Activated T-helper 1 cell treated with anti-CD3 and anti-CD28 coated beads, Interleukin-12 subunit alpha, Interleukin-12 subunit beta, Interleukin-2, Interleukin-4 antibody, amounts not matched to agents 30 ng/mL and 10 ng/mL and 1 ng/mL, durations not matched to agents 14 hours and 24 hours and 36 hours (primary cell): ENCODE measurements at places on chromosomes 5 and 9. TPM values are rescaled to one million over a fixed set of nuclear protein-coding genes. Genes with fewer than 3 reads are reported as not detected.
A peak's percentile ranks its signal among the peaks of the same experiment; 100 is the strongest.

The PCDHGB3 gene
- total RNA-seq = 0.47 and 0.66 TPM in 2 replicates

GRCh38 chr9:83724436-83724835, 16.7 kb upstream of the UBQLN1 start:
- no peak overlapping the region for H3K4me3 ChIP-seq
- no peak for DNase-seq
- H3K27ac ChIP-seq = no peak overlapping the region
- H3K27me3 ChIP-seq = peaks cover 3% of the 10 kb centered on the region
- no peaks in the 10 kb centered on the region for H3K36me3 ChIP-seq

GRCh38 chr5:112533362-112533761, 114.3 kb upstream of the EPB41L4A start:
- peaks cover 5% of the 10 kb centered on the region for H3K27me3 ChIP-seq
- no peaks in the 10 kb centered on the region for H3K36me3 ChIP-seq
- no peaks in the 10 kb centered on the region for H3K4me1 ChIP-seq

The SPINK13 gene
- total RNA-seq = not detected in 2 replicates

DNA sequence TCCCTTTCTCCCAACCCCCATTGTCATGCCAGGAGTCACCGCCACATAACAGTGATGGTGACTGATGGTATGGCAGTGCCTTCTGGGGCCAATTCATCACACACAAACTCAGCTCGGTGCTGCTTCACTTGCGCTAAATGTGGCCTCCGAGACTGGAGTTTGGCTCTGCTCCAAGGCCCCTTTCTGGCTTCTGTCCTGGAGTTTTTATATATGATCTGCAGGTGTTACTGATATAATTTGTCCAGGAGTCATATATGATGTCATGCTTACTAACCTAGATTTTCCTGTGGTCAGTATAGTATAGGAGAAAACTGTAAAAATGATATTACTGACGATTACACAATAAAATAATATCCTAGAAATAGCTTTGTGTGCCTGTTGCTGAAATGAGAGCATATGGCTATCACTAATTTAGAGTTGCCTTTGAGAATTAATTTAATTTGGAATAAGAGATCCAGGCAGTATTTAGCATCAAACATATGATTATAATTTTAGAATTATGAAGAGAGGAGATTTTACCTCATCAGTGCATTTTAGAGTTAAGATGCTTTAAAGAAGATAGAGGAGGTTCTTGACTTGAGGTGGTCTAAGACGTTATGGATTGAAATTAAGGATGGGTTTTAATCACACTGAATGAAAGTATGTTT, 334.1 kb upstream of the CD180 start:
- no peaks in the 10 kb centered on the region for H3K4me1 ChIP-seq
- no peak for DNase-seq
- H3K36me3 ChIP-seq = no peaks in the 10 kb centered on the region
- no peak overlapping the region for H3K4me3 ChIP-seq

The BHMT2 gene
- total RNA-seq = not detected in 2 replicates

GRCh38 chr5:178416206-178416882, 173.8 kb downstream of the COL23A1 start:
- no peak overlapping the region for H3K27ac ChIP-seq
- no peaks in the 10 kb centered on the region for H3K4me1 ChIP-seq
- no peaks in the 10 kb centered on the region for H3K36me3 ChIP-seq

DNA sequence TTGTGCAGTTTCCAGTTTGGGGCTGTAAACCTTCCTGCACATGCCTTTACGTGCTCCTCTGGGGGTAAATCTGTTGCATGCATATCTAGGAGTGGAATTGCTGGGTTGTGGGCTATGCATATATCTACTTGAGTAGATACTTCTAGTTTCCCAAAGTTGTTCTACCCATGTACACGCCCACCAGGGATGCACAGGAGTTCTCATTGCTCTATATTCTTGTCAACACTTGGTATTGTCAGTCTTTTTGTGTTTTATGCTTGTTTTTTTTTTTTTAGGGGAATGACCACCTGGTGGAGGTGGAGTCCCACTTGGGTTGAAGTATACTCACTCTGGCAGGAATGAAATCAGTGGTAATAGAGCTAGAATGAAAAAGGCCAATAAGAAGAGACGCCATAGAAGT, 23.0 kb downstream of the FOXE1 start:
- no peaks in the 10 kb centered on the region for H3K4me1 ChIP-seq
- peaks cover 20% of the 10 kb centered on the region for H3K27me3 ChIP-seq
- no peak overlapping the region for H3K4me3 ChIP-seq
- no peaks in the 10 kb centered on the region for H3K36me3 ChIP-seq

The ASS1 gene
- 2.9 and 3.3 TPM in 2 replicates for total RNA-seq

DNA sequence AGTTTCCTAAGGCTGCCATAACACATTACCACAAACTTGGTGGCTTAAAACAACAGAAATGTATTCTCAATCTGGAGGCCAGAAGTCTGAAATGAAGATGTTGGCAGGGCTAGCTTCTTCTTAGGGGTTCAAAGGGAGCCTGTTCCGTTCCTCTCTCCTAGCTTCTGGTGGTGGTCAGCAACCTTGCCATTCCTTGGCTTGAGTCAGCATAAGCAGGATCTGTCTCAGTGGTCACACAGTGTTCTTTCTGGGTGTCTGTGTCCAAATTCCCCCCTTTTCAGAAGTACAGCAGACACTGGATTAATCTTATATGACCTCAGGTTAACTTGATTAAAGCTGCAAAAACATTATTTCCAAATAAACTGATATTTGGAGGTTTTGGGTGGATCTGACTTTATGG, 2.1 kb upstream of the OSMR start:
- H3K4me1 ChIP-seq = peaks cover 6% of the 10 kb centered on the region
- peaks cover 2% of the 10 kb centered on the region for H3K36me3 ChIP-seq
- no peak overlapping the region for H3K4me3 ChIP-seq
- DNase-seq = no peak
- H3K27ac ChIP-seq = no peak overlapping the region
- H3K27me3 ChIP-seq = peaks cover 57% of the 10 kb centered on the region

DNA sequence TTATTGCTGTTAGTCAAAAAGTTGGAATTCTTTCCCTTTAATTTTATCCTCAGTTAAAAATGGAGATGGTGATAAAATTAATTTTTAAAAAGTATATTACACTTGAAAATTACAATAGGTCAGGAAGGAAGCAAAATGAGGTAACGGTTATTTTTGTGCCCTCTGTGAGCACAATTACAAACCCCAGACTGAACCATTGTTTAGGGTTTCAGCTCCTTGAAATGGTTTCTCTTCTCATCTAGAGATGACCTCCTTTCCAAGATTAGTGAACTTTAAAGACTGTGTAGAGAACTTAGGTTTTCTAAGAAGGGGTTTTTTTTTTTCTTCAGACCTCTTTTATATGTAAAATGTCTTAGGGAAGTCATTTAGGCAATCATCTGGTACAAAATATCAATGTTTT, 126.2 kb upstream of the CHD1 start:
- no peak for DNase-seq
- no peak overlapping the region for H3K4me3 ChIP-seq

The RNF183 gene
- not detected in 2 replicates for total RNA-seq

DNA sequence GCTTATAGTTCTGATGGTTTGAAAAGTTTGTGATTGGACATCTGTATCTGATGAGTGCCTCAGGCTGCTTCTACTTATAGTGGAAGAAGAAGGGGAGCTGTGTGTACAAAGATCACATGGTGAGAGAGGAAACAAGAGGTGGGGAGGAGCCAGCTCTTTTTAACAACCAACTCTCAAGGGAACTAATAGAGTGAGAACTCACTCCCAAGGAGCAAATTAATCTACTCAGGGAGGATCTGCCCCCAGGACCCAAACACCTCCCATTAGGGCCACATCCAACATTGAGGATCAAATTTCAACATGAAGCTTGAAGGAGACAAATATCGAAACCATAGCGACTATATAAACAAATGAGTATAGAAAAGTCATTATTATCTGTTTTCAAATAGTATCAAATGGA, 64.7 kb upstream of the PRLR start:
- no peak for DNase-seq
- H3K4me1 ChIP-seq = no peaks in the 10 kb centered on the region
- H3K36me3 ChIP-seq = no peaks in the 10 kb centered on the region
- no peak overlapping the region for H3K4me3 ChIP-seq
- peaks cover 2% of the 10 kb centered on the region for H3K27me3 ChIP-seq

The ELAVL2 gene
- not detected in 2 replicates for total RNA-seq

DNA sequence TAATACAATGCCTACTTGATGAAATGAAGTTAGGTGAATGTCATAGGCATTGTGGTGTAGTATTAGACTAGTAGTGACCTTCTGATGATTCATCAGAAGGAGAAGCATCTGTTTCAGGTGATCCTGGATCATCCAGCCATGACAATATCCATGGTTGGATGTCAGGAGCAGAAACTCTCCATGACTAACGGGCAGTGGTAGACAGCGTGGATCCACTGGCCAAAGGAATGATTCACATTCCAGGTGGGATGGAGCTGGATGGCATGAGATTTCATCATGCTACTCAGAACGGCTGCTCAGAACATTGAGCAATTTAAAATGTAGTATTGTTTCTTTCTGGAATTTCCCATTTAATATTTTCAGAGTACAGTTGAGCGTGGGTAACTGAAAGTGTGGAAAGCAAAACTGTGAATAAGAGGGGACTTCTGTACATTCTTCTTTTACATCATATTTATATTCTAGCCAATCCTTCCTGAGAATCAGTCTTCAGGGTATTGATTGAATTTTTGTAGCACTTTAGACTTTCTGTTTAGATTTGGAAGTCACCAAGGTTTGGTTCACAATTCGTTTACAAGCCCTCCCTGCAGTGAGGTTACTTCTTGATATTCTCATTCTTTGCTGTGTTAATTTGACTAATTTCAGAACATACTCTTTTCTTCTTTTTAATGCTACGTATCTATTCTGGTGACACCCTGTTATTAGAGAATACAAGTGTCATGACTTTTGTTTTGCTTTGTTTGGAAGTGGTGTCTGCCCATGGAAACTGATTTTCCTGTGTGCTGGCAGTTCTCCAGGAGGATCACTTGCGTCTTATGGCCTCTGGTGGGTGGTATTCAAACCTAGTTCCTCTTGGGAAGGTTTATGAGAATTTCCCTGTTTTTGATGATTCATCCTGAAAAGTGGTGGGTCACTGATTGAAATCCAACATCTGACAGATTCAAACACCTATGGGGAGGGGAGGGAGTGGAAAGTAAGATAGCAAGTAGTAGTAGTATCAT, 12.2 kb upstream of the CLINT1 start:
- peak overlapping the region; percentile 64 for H3K27ac ChIP-seq
- DNase-seq = no peak
- H3K4me1 ChIP-seq = peaks cover 12% of the 10 kb centered on the region
- H3K27me3 ChIP-seq = no peaks in the 10 kb centered on the region

- no peak for DNase-seq
- H3K27me3 ChIP-seq = no peaks in the 10 kb centered on the region
- no peak overlapping the region for H3K27ac ChIP-seq
- H3K4me3 ChIP-seq = no peak overlapping the region
Measured at GRCh38 chr5:32612134-32612888, 27.0 kb downstream of the SUB1 start.

DNA sequence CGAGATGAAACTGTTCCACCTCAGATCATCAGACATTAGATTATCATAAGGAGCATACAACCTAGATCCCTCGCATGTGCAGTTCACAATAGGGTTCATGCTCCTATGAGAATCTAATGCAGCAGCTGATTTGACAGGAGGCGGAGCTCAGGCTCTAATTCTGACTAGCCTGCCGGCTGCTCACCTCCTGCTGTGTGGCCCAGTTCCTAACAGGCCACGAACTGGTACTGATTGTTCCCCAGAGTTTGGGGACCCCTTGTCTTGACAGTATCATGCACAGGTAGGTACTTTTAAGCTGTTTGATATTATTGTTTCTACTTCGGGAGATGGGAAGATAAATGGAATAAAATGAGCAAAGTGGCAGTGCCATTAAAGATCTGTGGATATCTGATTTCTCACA, 66.9 kb downstream of the ZCCHC7 start:
- peaks cover 32% of the 10 kb centered on the region for H3K36me3 ChIP-seq
- peaks cover 24% of the 10 kb centered on the region for H3K4me1 ChIP-seq
- DNase-seq = no peak
- H3K27ac ChIP-seq = peak overlapping the region; percentile 90

The TEK gene
- total RNA-seq = not detected in 2 replicates

DNA sequence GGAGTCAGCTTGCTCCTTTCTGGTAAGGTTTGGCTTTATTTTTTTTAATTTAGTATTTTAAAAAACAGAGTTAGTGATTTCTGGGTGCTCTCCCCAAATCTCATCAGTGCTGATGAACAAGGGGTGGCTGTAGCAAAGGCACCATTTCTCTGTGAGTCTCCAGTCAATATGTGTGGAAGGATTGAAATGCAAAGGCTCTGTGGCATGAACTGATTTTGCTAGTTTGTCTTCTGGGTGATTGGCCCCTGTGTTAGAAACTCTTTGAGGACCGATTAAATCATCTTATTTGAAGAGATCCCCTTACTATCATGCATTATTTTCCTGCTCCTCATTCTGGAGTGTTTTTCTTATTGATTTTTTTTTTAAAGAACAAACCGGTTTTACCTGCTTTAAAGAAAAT, 596 bp downstream of the TEK start:
- H3K36me3 ChIP-seq = no peaks in the 10 kb centered on the region
- H3K27me3 ChIP-seq = peaks cover 2% of the 10 kb centered on the region
- H3K27ac ChIP-seq = no peak overlapping the region
- no peak for DNase-seq
- no peak overlapping the region for H3K4me3 ChIP-seq

The FOXD4L3 gene
- 0.17 TPM in 1 of 2 replicates, not detected in the other for total RNA-seq

The ARL14EPL gene
- total RNA-seq = not detected in 2 replicates

- H3K27ac ChIP-seq = no peak overlapping the region
- no peak for DNase-seq
- no peak overlapping the region for H3K4me3 ChIP-seq
- peaks cover 1% of the 10 kb centered on the region for H3K36me3 ChIP-seq
- no peaks in the 10 kb centered on the region for H3K27me3 ChIP-seq
Measured at GRCh38 chr9:78146241-78146640, 89.6 kb upstream of the CEP78 start.

DNA sequence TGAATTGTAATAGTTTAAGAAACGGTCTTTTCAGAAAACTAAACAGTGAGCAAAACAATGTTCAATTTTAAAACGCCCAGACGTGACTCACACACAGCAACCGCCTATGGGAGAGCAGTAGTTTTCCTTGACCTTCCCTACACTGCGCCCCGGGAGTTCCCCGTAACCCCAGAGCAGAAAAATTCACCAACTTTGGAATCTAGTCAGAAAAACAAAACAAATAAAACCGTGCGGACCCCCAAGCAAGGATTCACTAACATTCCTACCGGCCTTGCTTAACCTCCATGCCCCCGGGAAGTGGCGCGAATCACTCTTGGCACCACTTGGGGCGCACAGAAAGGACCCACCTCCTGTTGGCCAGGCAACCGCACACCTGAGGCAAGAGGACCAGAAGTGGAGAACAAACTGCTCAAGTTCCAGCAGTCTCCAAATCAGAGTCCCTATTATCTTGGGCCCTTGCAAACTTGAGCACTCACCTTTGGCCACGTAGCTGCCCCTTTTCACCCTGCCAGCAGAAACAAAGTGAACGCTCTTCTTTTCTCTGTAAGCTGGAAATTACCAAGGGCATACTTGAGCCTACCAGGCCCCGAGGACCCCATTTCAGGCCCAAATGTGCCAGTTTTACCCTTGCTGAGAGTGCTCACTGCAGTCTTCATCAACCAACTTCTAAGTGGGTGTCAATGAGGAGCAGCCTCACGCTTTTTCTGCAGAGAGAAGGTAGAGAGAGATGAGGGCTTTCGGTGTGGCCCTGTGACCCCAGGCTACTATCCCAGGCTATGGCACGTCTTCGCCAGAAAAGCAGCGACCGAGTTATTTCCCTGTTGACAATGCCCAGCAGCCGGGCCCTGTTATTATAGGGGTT, 189.7 kb downstream of the MEF2C start:
- peaks cover 21% of the 10 kb centered on the region for H3K4me1 ChIP-seq
- no peak for DNase-seq
- peaks cover 78% of the 10 kb centered on the region for H3K27me3 ChIP-seq
- H3K36me3 ChIP-seq = peaks cover 6% of the 10 kb centered on the region
- H3K4me3 ChIP-seq = no peak overlapping the region

The GPR151 gene
- total RNA-seq = not detected in 2 replicates
